ENCODE measurements at places on chromosomes 3 and 15.

DNA sequence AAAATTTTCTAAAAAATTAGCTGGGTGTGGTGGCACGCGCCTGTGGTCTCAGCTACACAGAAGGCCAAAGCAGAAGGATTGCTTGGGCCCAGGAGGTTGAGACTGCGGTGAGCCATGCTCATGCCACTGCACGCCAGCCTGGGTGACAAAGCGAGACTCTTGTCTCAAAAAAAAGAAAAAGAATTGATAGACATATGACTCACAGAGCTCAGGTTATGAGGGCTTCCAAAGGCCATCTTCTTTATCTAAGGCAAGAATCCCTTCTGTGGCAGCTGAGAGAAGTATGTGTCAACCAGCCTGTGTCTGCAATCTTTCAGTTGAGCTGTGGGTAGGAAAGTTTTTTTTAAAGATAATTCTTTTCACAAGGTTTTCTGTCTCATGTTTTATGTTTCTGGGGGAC, 53.9 kb downstream of the MRPS25 start:
- no peak for ATAC-seq

GRCh38 chr3:156630081-156630772, 44.2 kb upstream of the TIPARP start:
- no peak for ATAC-seq

GRCh38 chr15:75349851-75350588, 3.2 kb downstream of the NEIL1 start:
- peak; percentile 85 for ATAC-seq

- ATAC-seq = no peak
Observed at GRCh38 chr3:183123891-183124290, 24.6 kb upstream of the MCCC1 start.

DNA sequence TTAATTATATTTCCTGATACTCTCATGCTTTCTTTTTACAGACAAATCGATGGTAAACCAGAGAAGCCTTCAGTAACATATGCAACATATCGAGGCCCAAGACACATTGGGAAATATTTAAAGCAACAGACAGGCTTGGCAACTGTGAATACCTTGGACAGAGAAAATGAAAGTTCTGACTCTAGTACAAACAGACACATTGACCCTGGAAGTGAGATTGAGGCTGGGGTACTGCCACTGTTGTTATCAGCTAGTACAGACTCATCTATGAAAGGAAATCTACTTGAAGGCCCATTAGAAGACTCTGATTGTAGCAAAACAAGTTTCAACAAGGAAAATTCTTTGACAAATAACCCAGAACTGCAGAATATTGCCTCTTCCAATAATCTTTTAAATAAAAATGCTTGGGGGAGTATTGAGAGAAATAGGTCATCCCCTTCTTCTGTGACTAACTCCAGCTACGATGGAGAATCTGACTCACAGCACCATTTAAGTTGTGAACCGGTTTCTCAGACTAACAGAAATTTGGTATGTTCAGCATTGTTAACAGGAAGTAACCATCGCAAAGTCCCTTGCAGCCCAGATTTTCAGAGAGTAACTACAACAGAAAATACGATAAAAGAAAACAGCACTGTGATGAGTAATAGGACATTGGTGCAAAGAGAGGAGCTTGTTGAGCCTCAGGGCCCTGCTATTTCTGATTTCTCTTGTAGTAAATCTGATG, 50.2 kb downstream of the CRYBG3 start:
- ATAC-seq = no peak

GRCh38 chr3:41148478-41148877, 50.8 kb upstream of the CTNNB1 start:
- ATAC-seq = no peak

DNA sequence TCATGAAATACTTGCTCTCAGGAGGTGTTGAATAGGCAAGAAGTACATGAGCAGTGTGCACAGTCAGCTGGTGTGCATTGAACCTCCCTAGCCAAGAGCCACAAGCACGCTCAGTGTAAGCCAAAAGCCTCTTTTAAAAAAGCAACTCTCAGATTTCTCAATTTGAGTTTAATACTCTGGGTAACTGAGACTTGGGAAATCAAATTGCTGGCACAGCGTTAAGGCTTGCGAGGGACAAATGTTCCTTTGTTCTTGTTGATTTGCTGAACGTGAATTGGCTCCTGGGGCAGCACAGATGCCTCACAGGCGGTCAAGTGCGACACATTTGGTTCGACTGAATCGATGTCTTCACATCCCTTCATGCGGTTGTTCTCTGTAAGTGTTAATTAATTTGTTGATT, at the start of gene FAM240A:
Gene FAM240A (plus strand): TSS at position 202 of the 400 bp plus-strand sequence. CDS start 159 bp downstream, at position 361.
- no peak for ATAC-seq

DNA sequence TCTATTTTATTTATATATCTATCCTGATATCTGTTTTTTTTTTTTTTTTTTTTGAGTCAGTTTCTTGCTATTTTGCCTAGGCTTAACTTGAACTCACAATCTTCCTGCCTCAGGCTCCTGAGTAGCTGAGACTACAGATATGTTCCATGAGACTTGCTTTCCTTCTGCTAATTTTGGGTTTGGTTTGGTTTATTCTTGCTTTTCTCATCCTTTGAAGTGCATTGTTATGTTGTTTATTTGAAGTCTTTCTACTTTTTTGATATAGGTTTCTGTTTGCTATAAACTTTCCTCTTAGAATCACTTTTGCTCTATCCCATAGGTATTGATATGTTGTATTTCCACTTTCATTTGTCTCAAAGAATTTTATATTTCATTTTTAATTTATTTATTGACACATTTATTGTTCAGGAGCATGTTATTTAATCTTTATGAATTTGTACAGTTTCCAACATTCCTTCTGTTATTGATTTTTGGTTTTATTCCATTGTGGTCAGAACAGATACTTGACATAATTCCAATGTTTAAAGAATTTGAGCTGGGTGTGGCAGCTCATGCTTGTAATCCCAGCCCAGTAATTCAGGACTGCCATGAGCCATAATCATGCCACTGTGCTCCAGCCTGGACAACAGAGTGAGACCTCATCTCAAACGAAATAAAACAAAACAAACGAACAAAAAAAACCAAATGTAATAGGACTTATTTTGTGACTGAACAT, 62.3 kb upstream of the PLSCR4 start:
- no peak for ATAC-seq

GRCh38 chr15:71595846-71596553, 214.4 kb upstream of the NR2E3 start:
- no peak for ATAC-seq

DNA sequence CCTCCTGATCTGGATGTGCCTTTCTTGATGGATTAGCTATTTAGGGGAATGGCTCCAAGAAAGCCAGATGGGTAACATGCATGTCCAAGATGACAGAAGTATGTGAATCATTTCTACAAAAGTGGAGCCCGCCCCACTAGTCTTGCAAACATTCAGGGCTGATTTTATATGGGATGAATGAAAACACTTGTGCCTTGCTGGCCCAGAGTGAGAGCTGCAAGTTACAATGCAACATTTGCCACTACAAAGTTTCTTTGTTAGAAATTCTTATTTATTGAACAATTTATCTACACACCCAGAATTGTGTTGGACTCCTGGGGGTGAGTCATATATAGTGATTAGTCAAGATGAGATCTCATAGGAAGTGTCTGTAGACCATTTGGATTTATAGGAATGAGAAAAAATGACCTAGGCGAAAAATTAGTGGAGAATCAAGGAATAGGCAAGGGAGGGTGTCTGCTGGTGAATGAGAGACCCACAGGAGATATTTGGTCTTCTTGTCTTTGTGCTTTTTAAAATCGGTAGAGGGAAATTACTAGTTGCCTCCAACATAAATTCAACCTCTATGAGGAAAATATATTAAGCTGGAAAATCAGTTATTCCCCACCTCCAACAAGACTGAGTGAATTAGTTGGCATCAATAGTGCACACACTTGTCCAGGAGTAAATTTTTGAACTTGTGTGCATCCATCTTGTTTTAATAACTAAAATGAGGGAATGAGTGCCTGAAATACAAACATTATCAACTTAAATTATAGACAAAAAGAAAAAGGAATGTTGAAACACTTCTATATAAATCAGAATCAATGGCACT, 53.5 kb upstream of the DCBLD2 start:
- ATAC-seq = no peak

DNA sequence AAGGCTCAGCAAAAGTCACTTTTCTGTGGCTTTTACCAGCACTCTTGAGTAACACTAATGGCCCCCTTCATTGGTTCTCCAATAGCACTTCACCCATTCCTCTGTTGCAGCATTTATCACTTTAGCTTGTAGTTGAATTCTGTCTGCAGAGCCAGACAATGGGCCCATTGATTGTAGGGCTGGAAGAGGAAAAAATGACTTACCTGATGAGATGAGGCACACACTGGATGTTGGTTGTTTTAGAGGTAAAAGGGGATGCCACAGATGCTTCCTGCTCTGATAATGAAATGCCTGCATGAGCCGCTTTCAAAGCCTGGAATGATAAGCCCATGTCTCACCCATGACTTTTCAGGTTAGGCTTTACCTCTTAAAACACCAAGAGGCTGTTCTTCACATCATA, 64.3 kb downstream of the PLAAT1 start:
- no peak for ATAC-seq

DNA sequence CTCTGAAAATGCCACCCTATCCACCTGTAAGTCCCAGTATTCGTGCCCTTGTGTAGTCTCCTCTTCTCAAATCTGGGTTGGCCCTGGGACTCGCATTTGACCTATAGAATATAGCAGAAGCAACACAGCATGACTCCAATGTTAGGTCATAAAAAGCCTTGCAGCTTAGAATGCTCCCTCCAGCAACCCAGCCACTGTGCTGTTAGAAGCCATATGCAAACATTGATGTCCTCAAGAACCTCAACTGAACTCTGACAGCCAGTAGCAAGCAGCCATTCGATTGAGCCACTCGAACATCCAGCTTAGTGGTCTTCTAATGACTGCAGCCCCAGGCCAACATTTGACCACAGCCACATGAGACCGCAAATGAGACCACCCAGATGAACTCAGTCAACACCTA, 26.6 kb downstream of the MECOM start:
- no peak for ATAC-seq

GRCh38 chr15:31480356-31481025, 153.9 kb downstream of the KLF13 start:
- no peak for ATAC-seq

DNA sequence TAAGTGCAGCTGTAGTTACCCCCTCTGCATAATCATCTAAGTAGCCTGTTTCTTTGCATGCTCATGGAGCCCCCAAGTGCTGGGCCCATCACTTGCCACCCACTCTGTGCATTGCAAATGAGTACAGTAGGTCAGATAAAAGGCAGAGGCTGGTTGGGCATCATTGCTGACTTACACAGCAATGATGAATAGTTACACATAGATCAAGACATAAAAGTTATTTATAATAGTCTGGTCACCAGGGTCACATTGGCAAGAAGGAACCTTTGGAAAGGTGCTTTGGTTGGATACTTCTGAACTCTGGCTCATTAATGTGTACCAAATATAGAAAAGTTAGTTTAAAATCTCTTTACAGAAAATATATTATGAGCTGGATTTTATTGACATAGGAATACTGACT, 111.6 kb downstream of the MITF start:
- ATAC-seq = no peak

- ATAC-seq = no peak
Observed at GRCh38 chr3:70982284-70982683, 601.2 kb downstream of the FOXP1 start.

DNA sequence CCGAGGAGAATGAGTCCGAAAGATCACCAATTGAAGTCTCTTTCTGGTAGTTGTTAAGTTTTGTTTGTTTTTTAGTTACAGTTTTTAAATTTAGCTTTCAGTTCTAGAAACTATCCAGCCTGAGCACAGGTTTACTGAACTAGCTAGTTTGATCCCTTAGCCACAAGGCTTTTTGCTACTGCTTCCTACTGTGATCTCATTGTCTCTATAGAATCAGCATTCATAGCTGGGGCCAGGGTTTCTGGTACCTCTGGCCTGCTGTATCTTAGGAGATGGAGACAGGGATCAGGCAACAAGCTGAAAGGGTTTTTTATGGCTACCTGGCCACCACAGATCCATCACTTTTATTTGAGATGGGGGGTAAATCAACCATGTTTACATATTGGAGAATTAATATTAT, 37.0 kb downstream of the GOLM2 start:
- no peak for ATAC-seq

DNA sequence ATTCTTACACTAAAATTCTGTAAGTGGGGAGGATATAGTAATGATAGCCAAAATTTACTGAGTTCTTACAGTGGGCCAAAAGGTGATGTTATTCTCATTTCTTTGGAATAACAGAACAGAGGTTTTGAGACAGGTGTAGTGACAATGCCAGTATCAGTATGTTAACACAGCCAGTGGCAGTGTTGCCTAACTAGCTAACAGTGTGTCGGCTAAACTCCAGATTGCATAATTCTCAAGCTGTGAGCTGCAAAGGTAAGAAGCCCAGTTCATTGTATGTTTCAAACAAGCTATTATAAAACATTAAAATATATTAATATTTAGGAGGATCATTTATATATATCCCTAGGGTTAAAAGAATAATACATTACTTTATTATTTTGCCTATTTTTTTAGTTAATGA, 920 bp downstream of the SLC15A2 start:
- ATAC-seq = no peak

DNA sequence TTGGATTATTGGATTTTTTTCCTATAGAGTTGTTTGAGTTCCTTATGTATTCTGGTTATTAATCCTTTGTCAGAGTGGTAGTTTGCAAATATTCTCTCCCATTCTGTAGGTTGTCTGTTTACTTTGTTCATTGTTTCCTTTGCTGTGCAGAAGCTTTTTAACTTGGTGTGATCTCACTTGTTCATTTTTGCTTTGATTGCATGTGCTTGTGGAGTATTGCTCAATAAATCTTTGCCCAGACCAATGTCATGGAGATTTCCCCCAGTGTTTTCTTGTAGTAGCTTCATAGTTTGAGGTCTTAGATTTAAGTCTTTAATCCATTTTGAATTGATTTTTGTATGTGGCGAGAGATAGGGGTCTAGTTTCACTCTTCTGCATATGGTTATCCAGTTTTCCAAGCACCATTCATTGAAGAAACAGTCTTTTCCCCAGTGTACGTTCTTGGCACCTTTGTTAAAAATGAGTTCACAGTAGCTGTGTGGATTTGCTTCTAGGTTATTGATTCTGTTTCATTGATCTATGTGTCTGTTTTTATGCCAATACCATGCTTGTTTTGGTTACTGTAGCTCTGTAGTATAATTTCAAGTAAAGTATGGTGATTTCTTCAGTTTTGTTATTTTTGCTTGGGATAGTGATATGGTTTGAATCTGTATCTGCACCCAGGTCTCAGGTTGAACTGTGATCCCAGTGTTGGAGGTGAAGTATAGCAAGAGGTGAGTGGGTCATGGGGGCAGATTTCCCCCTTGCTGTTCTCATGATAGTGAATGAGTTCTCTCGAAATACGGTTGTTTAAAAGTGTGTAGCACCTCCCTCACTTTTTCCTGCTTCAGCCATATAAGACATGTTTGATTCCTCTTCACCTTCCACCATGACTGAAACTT, 46.1 kb upstream of the TNFSF10 start:
- no peak for ATAC-seq

GRCh38 chr3:142863010-142863817, 25.7 kb downstream of the PCOLCE2 start:
- no peak for ATAC-seq

- ATAC-seq = no peak
Observed at GRCh38 chr3:11212784-11213183, 58.5 kb downstream of the HRH1 start.

- ATAC-seq = no peak
Observed at GRCh38 chr3:105837947-105838346, 30.9 kb downstream of the CBLB start.

Data from stimulated activated memory B cell treated with anti-CD40 and anti-IgM and Interleukin-4, amounts not matched to agents 10 μg/mL and 1 μg/mL and 100 μg/mL, for 72 hours (primary cell).